ENCODE measurements at places on chromosomes 1 and 21. TPM values are rescaled to one million over a fixed set of nuclear protein-coding genes. Genes with fewer than 3 reads are reported as not detected.
A peak's percentile ranks its signal among the peaks of the same experiment; 100 is the strongest.

- DNase-seq = no peak
Observed at GRCh38 chr1:186218654-186219352, 156.2 kb downstream of the TPR start.

The HES2 gene
- total RNA-seq = not detected

GRCh38 chr1:217333939-217334338 is 297.0 kb downstream of the GPATCH2 start:
- no peak for DNase-seq

DNA sequence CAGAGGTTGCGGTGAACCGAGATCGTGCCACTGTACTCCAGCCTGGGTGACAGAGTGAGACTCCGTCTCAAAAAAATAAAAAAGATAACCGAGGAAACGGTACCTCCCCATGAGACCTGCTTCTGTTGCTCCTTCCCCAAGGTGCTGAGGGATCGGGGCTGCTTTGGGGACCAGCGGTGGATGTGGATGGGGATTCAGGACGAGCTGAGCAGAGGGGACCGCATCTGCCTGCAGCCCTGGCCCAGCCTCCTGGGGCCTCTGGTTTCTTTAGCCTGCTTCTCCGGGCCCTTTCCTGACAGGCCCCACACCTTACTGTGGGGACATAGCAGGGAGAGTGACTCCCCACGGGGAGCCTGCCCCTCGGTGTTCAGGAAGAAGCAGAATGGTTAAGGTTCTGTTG is 17.1 kb downstream of the SLC66A1 start:
- DNase-seq = no peak

DNA sequence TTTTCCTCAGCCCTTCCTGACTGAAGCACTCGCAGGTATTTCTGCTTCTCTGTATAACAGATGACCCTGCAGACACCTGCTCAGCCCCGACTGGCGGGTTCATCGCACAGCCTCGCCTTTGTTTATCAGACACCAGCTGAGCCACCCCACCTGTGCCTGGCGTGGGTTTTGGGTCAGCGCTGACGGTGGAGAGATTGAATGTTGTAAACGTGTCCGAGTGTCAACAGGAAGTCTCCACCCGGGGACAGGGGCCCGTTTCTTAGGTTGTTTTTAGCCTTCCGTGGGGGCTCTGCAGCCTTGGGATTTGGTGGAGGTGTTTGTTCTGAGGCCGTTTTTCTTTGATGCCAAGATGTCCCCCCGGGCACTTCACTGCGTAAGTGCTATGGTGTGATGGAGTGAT is 60.1 kb downstream of the COL18A1 start:
- no peak for DNase-seq

- no peak for DNase-seq
Observed at GRCh38 chr1:235644693-235645305, 4.8 kb downstream of the GNG4 start.

GRCh38 chr1:182338806-182339370 is 52.7 kb downstream of the GLUL start:
- DNase-seq = no peak

The DCST1 gene
- not detected for total RNA-seq

DNA sequence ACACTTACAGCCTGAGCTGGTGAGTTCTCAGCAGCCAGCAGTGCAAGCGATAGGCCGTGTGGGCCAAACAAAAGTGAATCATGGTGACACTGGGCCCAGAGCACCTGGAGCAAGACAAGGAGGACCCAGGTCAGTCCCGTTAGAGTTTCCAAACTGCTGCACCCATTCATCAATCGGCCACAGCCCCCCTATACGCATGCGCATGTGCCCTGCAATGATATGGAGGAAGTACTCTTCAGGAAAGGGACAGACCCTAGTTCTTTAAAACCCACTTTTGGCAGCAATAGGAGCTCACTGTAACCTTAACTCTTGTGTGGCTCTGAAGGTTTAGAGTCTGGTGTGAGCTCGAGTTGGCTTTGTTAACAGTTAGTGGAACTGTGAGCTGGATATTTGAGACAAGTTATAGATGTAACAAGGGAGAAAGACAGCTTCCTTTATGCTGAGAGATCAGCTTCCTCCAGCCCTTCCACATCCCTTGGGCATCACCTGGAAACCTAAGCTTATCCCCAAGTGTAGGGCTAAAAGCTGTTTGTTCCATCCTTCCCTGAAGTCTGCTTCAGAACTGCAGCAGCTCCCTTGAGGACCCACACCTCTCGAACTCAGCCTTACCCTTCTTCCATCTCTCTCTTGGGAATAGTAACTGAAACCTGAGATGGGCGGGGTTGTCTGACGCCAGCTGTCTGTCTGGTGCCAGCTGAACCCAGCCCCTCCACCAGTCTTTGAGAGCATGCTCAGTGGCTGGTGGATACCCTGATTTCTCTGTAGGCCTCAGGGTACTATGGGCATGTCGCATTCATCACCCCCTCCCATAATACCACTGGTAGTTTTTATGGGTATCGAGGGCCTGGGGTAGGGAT is 17.7 kb downstream of the NMNAT1 start:
- no peak for DNase-seq

DNA sequence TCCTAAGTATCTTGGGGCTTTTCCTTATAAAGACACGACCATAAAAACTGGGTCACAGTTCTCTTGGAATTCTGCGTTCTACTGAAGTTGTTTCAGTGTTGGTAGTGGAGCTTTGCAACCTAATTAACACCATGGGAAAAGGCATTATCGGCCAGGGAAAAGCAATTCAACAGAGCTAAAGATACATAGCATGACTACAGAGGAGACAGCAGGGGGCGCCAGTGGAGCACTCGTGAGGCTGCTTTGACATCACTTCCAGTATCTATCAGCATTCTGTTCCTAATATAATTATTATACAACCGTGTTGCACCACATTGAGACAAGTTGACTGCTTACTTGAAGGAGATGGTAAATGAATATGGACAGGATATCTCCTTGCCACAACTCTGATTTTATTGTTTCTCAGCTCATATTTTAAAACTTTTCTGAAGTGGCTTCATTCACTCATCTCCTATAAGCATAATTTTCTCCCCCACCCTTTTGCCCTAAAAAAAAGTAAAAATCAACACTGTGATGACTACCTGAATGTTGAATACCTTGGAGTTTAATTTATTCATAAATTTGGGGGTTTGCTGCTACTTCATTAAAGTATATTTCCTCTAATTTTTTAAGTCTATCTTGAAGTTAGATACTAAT is 39.4 kb downstream of the ZP4 start:
- DNase-seq = no peak

The SPRR1A gene
- total RNA-seq = not detected

GRCh38 chr1:37851782-37852210 is 7.6 kb downstream of the MTF1 start:
- DNase-seq = no peak

DNA sequence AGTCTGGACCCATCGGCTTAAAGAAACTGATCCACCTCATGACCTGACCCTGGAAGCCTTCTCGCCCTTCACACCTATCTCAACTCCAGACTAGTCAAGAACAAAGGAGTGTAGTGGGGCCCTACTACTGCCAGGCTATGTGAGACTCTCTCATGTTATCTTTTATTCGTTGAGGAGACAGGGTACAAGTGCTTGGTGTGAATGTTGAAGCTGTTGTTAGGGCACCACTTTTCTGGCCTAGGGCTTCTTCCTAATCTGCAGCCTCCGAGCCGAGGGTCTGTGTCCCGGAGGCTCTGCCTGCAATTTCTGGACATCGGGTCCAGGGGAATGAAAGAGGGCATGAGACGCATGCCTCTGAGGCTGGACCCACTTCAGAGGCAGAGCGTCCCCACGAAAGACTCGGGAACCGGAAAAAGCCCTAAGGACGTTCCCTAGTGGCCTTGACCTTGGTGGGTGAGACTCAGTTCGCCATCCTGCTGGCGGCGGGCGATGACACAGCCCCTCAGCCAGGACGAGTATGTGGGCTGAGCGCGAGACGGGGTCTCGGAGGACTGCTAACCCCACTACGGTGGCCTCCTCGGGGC is 671 bp downstream of the DNAJC11 start:
- DNase-seq = no peak

- DNase-seq = no peak
Observed at GRCh38 chr1:20928146-20928545, 141.0 kb upstream of the HP1BP3 start.

GRCh38 chr21:44814498-44815023 is 3.3 kb downstream of the SUMO3 start:
- no peak for DNase-seq

The CPLANE2 gene
- total RNA-seq = 3.2 TPM

GRCh38 chr1:31624309-31624708 is 6.8 kb downstream of the HCRTR1 start:
- DNase-seq = no peak

DNA sequence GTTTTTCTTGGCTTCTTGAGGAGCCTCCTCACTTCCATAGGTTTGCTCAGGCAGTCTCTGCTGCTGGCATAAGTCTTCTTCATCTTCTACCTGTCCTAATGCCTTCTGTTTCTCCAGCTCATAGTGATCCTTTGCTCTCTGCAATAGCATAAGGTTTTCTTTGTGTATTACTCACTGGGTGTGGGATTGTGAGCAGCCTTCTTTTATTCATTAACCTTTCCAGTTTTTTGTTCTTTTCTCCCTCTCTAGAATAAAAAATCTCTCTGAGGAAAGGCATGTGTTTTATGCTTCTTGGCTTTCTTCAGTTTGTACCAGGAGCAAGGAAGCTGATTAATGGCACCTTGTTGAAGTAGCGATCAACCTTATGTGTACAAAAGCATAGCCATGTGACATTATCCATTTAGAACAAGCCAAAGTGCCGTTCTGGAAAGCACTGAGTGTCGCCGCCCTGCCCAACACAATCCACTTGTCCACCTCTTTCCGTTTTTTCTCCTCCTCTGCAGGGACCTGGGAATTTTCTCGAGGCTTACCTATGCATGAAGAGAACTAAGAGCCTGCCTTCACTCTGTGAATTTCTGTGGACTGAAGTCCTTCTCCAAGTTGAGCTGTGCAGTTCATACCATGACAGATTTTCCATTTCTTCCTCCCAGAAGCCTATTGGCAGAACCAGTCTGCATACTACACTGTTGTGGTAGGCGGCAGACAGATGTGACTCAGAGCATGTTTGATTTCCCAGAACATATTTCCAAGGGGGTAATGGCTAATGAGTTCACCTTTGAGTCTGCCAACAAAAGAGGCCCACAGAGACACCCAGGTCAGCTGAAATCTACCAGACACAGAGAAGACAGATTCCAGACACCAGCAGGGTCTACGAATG is 39.0 kb downstream of the DPT start:
- DNase-seq = no peak

The OR2T12 gene
- not detected for total RNA-seq

DNA sequence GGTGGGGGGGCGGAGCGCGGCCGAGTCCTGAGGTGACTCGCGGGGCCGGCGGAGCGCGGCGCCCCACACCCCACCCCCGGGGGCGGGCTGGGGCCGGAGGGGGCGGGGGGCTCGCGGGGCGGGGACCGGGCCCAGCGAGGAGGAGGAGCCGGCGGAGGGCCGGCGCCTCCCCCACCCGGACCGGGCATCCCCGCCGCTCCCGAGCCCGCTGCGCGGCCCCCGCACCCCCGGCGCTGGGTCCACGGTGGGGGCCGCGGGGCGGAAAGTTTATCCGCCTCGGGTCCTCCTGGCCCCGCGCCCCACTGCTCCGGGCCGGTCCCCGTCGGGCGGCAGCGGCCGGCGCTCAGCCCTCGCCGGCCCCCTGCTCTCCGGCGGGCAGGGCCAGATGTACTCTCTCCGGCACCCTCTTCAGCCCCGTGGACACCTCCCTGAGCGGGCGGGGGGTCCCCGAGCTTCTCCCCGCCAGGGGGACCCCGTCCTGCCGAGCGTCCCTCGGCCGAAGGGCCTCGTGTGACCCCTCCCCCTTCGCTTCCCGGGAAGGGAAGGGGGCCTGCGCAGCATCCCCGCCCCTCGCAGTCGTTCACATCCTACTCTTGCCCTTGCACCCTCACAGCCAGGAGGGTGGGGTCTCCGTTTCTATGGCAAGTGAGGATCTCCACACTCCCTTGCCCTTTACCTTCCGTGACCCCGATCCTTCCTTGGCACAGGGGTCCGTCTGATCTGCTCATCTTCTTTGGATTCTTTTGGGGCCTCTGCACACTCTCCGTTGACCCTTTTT is 663 bp downstream of the CAMTA1 start:
- peak; percentile 76 for DNase-seq

The MYOG gene
- total RNA-seq = not detected

DNA sequence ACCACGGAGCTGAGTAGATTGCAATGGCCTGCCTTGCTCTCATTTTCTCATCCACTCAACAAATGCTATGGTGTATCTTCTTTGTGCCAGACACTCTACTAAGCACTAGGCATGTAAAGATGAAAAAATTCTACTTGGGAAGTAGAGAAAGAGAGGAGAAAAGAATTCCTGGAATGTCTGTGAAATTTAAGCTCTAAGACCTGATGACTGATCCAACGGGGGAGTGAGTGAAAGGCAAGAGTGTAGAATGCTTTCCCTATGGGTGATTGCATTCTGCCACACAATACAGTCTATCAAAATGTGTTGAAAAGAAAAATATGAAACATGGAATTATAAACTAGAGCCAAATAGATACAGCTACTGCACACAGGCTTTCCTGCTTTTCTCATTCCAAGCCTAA is 82.3 kb downstream of the CYYR1 start:
- DNase-seq = no peak

DNA sequence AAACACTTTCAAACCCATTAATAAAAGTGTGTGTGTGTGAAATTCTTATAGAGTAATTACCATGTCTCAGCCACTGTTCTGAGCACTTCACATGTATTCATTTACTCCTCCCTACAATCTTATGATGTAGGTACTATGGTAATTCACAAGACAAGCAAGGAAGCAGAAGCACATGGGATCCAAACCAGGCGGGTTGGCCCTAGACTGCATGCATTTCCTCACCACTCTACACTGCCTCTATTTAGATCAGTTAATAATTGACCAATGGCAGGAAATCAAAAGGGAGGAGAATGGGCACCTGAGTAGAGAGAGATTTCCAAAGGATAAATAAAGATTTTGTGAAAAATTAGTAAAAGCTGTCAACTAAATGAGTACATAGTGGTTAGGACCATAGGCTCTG is 15.7 kb downstream of the MAP3K21 start:
- no peak for DNase-seq
